Suprapubic skin (tissue), 4 donors: ENCODE measurements at places on chromosomes 1 and 21.
A peak's percentile ranks its signal among the peaks of the same experiment; 100 is the strongest.

DNA sequence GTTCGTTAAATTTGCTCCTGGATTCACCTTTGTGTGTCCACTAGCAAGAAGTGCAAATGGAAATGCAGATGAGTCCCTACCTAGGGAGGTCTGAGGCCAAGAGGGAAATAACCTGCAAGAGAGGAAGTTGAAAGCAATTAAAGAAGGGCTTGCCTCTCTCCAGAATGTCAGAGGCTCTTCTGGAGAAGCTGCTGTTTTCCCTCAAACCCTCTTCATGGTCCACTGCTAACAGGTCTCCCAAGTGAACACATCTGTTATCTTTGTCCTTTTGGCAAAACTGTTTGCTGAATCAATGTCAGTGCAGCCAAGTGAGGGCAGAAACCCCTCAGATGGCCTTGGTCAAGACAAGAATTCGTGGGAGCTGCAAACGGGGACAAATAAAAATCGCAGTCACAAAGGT, 177.3 kb upstream of the PLXNA2 start:
- no peak for DNase-seq
- no peak overlapping the region for H3K27ac ChIP-seq
- H3K27me3 ChIP-seq = no peaks in the 10 kb centered on the region
- H3K4me3 ChIP-seq = no peak overlapping the region
- no peaks in the 10 kb centered on the region for H3K4me1 ChIP-seq
- H3K36me3 ChIP-seq = no peaks in the 10 kb centered on the region

DNA sequence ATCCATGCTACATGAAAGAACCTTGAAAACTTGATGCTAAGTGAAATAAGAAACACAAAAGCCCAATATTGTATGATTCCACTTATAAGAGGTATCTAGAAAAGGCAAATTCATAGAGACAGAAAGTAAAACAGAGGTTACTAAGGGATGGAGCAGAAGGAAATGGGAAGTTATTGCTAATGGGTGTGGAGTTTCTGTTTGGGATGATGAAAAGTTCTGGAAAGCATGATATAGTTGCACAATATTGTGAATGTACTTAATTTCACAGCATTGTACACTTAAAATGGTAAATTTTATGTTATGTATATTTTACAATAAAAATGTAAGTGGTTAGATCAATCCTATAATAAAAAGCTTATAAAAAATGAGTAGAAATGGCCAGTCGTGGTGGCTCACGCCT, 1.6 kb upstream of the NECAP2 start:
- H3K27me3 ChIP-seq = no peaks in the 10 kb centered on the region
- peaks cover 32% of the 10 kb centered on the region for H3K4me1 ChIP-seq
- DNase-seq = no peak

DNA sequence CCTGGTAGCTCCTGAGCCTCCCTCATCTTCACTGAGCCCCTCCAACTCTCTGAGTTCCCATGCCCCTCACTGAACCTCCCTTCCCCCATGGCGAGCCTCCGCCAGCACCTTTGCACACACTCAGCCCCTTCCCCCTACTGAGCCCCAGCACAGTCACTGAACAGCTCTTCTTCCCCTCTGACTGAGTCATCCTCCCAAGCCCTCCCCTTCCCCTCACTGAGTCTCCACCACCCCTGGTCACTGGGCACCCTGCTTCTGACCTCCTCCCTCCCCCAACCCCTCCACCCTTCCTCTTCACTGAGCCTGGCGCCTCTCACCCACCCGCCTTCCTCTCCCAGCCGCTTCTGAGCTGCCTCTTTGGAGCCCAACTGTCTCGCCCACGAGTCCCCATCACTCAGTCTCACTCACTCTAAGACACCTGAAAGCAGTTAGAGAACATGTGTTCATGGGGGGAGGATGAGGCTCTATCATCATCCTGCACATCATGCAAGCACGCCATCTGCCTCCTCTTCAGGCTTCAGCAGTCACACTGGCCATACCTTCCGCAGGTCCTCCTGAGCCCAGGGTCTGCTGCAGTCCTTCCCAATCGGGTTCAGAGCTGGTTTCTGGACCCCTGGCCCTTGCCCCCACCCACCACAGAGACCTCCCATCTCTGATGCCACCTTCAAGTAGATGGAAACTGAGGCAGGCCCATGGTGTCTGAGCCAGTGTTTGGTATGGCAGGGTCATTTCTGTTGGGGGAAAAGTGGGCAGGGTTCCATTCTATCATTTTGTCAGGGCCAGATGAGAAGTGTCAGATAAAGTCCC, 2.0 kb upstream of the TRNP1 start:
- no peak overlapping the region for H3K27ac ChIP-seq
- peaks cover 28% of the 10 kb centered on the region for H3K27me3 ChIP-seq
- no peak for DNase-seq
- peaks cover 25% of the 10 kb centered on the region for H3K4me1 ChIP-seq
- no peaks in the 10 kb centered on the region for H3K36me3 ChIP-seq

- H3K4me3 ChIP-seq = no peak overlapping the region
- DNase-seq = no peak
- H3K36me3 ChIP-seq = no peaks in the 10 kb centered on the region
Measured at GRCh38 chr1:169099561-169099960, 6.9 kb upstream of the ATP1B1 start.

GRCh38 chr1:97281962-97282361, 560.4 kb downstream of the PTBP2 start:
- H3K27ac ChIP-seq = no peak overlapping the region
- no peak overlapping the region for H3K4me3 ChIP-seq
- H3K36me3 ChIP-seq = no peaks in the 10 kb centered on the region

DNA sequence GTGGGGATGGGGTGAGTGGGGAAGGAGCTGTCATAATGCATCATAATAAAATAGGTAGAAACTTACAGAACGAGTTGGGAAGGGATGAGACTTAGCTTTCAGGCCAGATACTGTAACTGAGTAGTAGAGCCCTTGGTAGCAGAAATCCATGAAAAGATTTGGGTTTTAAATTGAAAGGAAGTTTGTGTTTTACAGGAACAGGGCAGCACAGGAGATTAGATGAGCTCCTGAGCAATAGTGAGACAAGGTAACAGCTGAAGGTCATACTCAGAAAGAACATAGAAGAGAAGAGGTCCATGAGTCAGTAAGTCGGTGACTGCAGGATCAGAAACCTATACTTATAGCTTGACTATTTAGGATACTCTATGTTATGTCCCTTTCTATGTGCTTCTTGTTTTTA, 7.3 kb downstream of the MAP10 start:
- no peaks in the 10 kb centered on the region for H3K4me1 ChIP-seq
- DNase-seq = no peak
- H3K27ac ChIP-seq = no peak overlapping the region
- H3K36me3 ChIP-seq = no peaks in the 10 kb centered on the region
- no peaks in the 10 kb centered on the region for H3K27me3 ChIP-seq
- no peak overlapping the region for H3K4me3 ChIP-seq

DNA sequence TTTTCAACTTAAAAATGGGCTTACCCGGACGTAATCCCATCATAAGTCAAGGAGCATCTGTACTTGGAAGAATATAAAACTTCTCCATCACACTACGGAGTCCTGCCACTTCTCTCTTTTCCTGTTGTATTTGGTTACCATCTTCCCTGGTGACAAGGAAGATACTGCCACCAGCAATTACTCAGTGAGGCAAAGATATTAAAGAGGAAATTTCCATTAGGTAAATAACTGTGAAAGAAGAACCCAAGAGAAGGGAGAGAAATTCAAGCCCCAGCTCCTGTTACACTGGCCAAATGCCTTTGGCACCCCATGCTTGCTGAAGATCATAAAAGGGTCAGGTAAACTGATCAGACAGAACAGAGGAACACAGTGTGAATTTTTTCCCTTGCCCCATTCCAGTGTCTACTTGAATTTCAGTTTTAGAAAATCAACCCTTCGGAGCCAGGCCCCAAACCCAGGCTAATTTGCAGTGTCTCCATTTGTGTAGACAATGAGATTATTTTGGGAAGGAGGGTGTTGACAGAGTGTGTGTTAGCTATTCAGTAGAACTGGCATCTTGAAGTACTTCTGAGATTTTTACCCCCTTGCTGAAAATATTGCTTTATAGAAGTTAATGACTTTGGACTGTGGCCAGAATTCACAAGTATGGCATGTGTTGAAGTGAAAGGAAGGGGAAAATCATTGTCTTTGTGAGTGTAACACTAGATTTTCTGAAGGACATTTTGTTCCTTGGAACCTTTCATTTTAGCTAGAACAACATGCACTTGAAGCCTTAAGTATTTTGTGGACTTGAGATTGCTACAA, 167.1 kb downstream of the DHRS3 start:
- DNase-seq = no peak
- no peaks in the 10 kb centered on the region for H3K27me3 ChIP-seq
- peaks cover 95% of the 10 kb centered on the region for H3K4me1 ChIP-seq
- H3K36me3 ChIP-seq = peaks cover 3% of the 10 kb centered on the region
- peak overlapping the region; percentile 56 for H3K27ac ChIP-seq

- H3K4me1 ChIP-seq = no peaks in the 10 kb centered on the region
- no peaks in the 10 kb centered on the region for H3K36me3 ChIP-seq
- no peak for DNase-seq
- H3K27ac ChIP-seq = no peak overlapping the region
Measured at GRCh38 chr1:78833491-78833890, 173.0 kb downstream of the ADGRL4 start.

DNA sequence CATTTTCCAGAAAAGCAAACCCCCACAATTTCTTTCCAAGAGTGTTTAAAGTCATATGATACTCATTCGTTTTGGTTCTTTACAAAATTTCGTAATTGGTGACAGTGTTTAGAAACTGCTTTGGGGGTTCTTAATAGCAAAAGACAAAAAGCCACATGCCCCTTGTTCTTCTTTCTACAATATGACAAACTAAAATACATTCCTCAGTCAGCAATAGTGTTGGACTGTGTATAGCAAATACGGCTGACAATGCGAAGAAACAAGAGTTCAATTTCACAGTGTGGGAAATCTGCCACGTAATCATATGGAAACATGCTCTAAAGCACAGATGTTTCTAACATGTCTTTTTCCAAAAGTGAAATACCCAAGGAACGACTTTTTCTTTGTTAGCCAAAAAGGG, 7.6 kb upstream of the IFNAR1 start:
- H3K36me3 ChIP-seq = no peaks in the 10 kb centered on the region
- no peaks in the 10 kb centered on the region for H3K4me1 ChIP-seq
- DNase-seq = no peak
- H3K4me3 ChIP-seq = no peak overlapping the region

GRCh38 chr1:59804301-59804700, 10.4 kb upstream of the HOOK1 start:
- no peaks in the 10 kb centered on the region for H3K27me3 ChIP-seq
- DNase-seq = no peak
- no peaks in the 10 kb centered on the region for H3K36me3 ChIP-seq
- no peak overlapping the region for H3K4me3 ChIP-seq
- H3K4me1 ChIP-seq = peaks cover 5% of the 10 kb centered on the region

GRCh38 chr1:55275941-55276341, 60.8 kb upstream of the USP24 start:
- no peak overlapping the region for H3K4me3 ChIP-seq
- H3K27ac ChIP-seq = peak overlapping the region; percentile 45
- no peaks in the 10 kb centered on the region for H3K36me3 ChIP-seq
- H3K4me1 ChIP-seq = peaks cover 26% of the 10 kb centered on the region
- no peaks in the 10 kb centered on the region for H3K27me3 ChIP-seq

GRCh38 chr1:231337043-231337471, 595 bp downstream of the EXOC8 start:
- H3K27ac ChIP-seq = peak overlapping the region; percentile 94
- H3K4me3 ChIP-seq = peak overlapping the region; percentile 74
- peaks cover 3% of the 10 kb centered on the region for H3K36me3 ChIP-seq
- H3K4me1 ChIP-seq = peaks cover 79% of the 10 kb centered on the region
- H3K27me3 ChIP-seq = no peaks in the 10 kb centered on the region

DNA sequence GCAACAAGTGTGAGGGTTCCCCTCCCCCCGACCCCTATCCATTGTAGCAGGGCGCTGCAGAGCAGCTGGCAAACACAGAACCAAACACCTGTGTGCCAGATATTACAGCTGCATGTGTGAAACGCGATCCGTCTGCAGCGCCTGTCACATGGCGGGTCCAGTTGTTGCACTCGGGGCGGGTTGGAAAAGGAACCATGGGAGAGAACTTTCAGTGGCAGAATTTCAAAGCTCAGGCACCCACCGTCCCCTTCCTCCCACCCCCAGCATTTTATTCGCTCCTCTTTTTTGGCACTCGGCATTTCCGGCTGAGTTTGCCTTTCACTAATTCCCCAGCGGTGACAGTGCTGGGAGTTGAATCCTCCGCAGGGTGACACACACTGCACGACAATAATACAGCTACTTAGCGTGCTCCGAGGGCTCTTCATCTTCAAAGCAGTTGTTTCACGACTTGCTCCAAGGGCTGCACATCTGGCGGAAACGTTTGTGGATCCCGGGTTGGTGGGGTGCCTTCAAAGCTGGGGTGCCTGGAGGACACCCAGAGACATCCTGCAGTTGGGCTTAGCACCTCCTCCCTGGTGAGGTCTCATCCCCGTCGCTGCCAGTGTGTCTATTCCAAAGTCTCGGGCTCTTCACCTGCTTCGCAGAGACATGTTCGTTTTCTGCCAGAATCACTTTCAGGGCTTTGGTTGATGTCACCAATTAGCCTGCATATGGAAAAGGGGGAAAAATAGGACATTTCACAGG, 180.7 kb downstream of the ZBTB18 start:
- H3K36me3 ChIP-seq = no peaks in the 10 kb centered on the region
- no peak overlapping the region for H3K27ac ChIP-seq
- DNase-seq = no peak
- peak overlapping the region; percentile 25 for H3K4me3 ChIP-seq

DNA sequence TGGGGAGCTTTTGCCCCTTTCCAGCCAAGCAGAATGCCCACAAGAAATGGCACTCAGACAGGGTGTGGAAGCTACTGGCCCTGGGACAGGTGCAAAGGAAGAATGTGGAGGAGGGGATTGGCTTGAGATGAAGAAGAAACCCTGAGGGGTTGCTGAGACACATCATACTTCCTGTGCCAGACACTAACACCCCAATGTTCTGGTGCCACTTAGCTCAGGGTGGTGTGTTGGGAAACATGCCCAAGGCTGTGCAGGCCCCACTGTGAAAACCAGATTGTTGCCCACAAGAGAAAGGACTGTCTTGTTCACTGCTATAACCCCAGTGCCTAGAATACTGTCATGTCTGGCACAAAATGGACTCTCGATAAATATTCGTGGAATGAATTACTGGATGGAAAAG, 9.9 kb upstream of the PAQR6 start:
- peaks cover 92% of the 10 kb centered on the region for H3K36me3 ChIP-seq
- H3K27ac ChIP-seq = no peak overlapping the region
- DNase-seq = no peak
- H3K4me3 ChIP-seq = no peak overlapping the region

- peaks cover 83% of the 10 kb centered on the region for H3K4me1 ChIP-seq
- H3K36me3 ChIP-seq = no peaks in the 10 kb centered on the region
- DNase-seq = no peak
- H3K27me3 ChIP-seq = no peaks in the 10 kb centered on the region
- H3K4me3 ChIP-seq = no peak overlapping the region
- H3K27ac ChIP-seq = peak overlapping the region; percentile 16
Measured at GRCh38 chr1:31930836-31931592, 7.2 kb downstream of the PTP4A2 start.
